ENCODE measurements at places on chromosomes 13 and 19.

DNA sequence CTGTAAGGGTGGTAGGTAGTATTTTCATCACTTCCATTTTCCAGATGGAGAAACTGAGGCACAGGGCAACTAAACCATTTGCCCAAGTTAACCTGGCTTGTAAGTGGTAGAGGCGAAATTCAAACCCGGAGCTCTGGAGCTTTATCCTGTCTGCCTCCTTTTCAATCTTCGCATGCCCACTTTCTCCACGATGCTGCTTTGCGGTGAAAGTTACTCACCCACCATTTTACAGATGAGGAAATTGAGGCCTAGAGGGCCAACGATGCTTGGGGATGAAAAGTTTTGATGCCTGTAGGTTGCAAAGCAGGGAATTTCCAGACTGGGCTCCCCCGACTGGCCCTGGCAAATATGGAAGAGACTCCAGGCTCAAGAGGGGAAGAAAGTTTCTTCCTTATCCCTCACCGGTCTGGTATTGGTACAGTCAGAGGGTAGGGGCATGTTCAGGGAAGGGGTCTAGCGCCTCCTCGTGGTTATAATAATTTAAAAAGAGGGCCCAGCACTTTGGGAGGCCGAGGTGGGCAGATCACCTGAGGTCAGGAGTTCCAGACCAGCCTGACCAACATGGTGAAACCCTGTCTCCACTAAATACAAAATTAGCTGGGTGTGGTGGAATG is 1.9 kb upstream of the SH2D3A start:
- DNase-seq = no peak

DNA sequence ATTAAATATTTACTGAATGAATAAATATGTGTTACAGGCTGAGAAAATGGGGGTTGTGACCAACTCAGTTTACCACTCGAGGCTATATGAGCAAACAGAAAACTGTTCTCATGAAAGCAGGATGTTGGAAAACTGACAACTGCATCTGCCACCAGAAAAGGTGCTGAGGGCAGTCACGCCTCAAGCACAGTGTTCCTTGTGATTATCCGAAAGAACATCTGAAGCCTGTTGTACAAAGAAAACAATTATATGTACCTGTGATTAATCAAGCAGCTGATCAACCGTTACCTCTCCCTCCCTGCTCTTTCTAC is 6.2 kb upstream of the KLK13 start:
- no peak for DNase-seq

GRCh38 chr19:6720369-6721137 is at the start of gene C3:
Gene C3, minus strand, starts transcription at chr19:6720650. Its CDS starts 61 bp downstream, at chr19:6720589.
- DNase-seq = no peak

DNA sequence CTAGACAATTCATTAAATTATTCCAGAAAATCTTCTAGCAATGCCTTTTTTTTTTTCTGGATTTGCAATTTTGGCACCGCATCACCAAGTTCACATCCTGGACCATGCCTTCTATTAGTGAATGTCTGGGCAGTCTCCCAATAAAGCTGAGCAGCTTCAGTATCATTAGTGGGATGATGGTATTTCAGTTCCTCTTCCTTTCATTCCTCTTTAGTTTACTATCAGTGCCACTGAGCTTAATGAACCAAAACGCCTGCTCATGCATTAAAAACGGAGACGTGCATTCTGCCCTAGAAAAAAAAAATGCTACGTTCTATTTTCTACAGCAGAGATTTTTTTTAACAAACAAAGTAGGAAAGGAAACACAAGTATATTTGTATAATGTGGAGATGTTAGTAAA is 343.0 kb downstream of the PCDH9 start:
- no peak for DNase-seq

DNA sequence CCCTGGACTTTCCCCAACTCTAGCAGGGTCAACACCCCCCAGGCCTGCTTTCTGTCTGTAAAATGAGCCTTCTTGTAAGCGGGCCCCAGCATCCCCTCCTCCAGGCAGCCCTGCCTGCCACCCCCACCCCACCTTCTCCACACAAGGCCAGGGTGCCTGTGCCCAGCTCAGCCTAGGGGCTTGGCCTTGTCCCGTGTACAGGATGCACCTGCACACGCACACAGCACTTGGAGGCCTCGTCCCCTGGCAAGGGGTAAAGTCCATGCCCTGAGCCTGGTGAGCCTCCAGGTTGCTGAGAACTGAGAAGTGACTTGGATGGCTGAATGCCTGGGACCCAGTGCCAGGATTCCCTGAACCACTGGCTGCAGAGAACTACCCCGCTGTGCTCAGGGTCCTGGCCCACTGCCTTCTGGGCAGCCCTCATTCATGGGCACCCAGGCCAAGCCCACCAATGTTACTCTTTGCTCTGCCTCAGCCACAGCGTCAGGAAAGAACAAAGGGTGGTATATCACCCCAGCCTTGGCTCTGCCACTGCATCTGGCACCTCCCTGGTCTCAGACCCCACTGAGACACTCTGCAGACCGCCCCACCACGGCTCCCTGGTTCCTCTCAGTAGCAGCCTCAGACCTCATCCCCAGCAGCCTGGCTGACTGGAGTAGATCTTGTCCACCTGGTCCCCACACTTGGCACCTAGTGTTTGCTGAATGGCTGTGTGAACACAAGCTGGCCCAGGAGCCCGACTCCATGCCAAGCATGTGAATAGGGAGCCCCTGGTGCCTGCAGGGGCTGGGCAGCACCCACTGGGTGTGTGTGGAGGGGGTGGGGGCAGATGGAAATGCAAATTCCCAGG is 1.8 kb upstream of the TM6SF2 start:
- no peak for DNase-seq

GRCh38 chr13:90108547-90108946 is 1238.9 kb upstream of the MIR17HG start:
- no peak for DNase-seq

- DNase-seq = peak; percentile 60
Observed at GRCh38 chr19:3176715-3177501, 1.7 kb upstream of the S1PR4 start.

DNA sequence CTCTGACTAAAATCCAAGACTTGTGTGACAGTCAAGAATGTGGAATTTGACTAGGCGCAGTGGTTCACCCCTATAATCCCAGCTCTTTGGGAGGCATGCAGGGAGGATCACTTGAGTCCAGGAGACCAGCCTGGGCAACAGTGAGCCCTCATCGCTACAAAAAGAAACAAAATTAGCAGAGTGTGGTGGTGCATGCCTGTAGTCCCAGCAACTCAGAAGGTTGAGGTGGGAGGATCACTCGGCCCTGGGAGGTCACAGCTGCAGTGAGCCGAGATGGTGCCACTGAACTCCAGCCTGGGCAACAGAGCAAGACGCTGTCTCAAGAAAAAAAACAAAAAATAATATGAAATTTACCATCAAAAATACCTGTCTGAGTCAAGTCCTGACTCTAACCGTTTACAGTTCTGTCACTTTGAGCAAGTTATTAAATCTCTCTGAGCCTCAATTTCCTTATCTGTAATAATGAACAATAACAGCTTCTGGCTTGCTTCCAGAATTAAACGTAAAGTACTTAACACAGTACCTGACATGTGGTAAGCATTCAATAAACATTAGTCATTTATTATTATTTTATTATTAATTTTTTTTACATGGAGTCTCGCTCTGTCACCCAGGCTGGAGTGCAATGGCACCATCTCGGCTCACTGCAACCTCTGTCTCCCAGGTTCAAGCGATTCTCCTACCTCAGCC is 204.6 kb upstream of the TSC22D1 start:
- no peak for DNase-seq

- DNase-seq = no peak
Observed at GRCh38 chr19:40718774-40719391, 2.0 kb downstream of the ITPKC start.

DNA sequence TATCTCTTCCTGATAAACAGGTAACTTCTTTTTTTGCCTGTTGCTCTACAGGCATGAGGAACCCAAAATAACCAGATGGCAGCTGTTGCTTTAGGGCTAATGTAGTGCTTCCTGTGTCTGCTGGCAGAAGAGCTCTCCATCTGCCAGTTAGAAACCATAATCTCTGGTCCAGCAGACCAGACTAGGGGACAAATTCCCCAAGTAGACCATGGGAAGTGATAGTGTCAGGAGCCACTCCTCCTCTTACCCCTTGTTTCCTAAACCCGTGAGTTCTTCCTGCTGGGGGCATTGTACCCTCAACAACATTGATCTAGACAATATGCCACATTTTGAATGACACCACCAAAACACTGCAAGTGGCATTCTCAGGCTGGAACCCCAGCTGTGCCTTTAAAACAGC is 135.9 kb downstream of the DLEU7 start:
- DNase-seq = no peak

GRCh38 chr19:55973982-55974381 is 12.6 kb upstream of the NLRP5 start:
- DNase-seq = no peak

- DNase-seq = no peak
Observed at GRCh38 chr13:113562085-113562749, 22.3 kb upstream of the TFDP1 start.

Measured in T-helper 2 cell treated with Interferon-gamma antibody and Interleukin-4, amounts not matched to agents 5 μg/mL and 100 μg/mL, for 36 hours (primary cell).